ENCODE measurements at places on chromosomes 4 and X.

DNA sequence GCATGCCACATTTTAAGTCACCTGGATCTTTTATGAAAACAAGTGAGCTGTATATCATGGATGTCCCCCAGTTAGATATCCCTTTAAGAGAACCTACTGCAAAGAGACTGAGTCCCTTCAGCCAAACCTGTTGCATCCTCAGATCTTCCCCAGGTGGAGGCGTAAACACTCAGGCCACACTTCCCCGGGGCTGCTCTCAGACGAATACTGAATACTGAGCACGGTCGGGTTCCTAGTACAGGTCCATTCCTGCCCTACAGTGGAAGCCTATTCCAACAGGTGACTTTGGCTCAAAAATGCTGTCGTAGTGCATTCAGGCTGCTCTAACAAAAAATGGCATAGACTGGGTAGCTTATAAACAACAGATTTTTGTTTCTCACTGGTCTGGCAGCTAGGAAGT, 320.2 kb upstream of the CLNK start:
- H3K27me3 ChIP-seq = no peaks in the 10 kb centered on the region
- H3K4me1 ChIP-seq = no peaks in the 10 kb centered on the region
- no peak overlapping the region for H3K27ac ChIP-seq
- H3K36me3 ChIP-seq = no peaks in the 10 kb centered on the region
- DNase-seq = peak; percentile 39

- H3K4me1 ChIP-seq = no peaks in the 10 kb centered on the region
- no peaks in the 10 kb centered on the region for H3K27me3 ChIP-seq
- no peak for DNase-seq
- H3K27ac ChIP-seq = no peak overlapping the region
- H3K36me3 ChIP-seq = no peaks in the 10 kb centered on the region
These were observed 29.7 kb downstream of the SYNPO2 start for GRCh38 chr4:118918388-118918787.

- no peak overlapping the region for H3K27ac ChIP-seq
- no peak overlapping the region for H3K4me3 ChIP-seq
- no peaks in the 10 kb centered on the region for H3K27me3 ChIP-seq
- no peaks in the 10 kb centered on the region for H3K36me3 ChIP-seq
These were observed 90.4 kb upstream of the HPRT1 start for GRCh38 chrX:134369576-134369975.

- DNase-seq = no peak
- peaks cover 14% of the 10 kb centered on the region for H3K36me3 ChIP-seq
- no peaks in the 10 kb centered on the region for H3K27me3 ChIP-seq
- H3K4me1 ChIP-seq = no peaks in the 10 kb centered on the region
These were observed 391.4 kb upstream of the DIPK2B start for GRCh38 chrX:45592101-45592500.

DNA sequence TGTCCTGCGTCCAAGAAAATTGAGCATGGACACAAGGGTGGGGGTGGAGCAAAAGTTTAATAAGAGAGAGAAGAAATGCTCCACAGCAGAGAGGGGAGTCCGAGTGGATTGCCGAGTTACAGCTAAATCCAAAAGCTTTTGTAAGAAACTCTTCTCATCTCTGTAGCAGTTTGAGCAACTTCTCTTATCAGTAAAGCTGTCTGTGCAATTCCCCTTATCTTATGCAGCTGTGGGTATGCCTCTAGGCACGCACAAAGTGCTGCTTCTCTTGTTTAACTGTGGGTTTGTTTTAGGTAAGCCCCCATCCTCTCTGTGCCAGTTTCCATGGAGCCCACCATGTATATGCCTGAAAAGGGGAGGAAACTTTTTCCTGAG, 44.8 kb downstream of the HMGB2 start:
- H3K27ac ChIP-seq = no peak overlapping the region
- no peaks in the 10 kb centered on the region for H3K27me3 ChIP-seq

- H3K36me3 ChIP-seq = no peaks in the 10 kb centered on the region
- no peaks in the 10 kb centered on the region for H3K27me3 ChIP-seq
- no peak overlapping the region for H3K4me3 ChIP-seq
- H3K27ac ChIP-seq = no peak overlapping the region
- DNase-seq = no peak
These were observed 93.5 kb upstream of the TRIM2 start for GRCh38 chr4:153110739-153111138.

DNA sequence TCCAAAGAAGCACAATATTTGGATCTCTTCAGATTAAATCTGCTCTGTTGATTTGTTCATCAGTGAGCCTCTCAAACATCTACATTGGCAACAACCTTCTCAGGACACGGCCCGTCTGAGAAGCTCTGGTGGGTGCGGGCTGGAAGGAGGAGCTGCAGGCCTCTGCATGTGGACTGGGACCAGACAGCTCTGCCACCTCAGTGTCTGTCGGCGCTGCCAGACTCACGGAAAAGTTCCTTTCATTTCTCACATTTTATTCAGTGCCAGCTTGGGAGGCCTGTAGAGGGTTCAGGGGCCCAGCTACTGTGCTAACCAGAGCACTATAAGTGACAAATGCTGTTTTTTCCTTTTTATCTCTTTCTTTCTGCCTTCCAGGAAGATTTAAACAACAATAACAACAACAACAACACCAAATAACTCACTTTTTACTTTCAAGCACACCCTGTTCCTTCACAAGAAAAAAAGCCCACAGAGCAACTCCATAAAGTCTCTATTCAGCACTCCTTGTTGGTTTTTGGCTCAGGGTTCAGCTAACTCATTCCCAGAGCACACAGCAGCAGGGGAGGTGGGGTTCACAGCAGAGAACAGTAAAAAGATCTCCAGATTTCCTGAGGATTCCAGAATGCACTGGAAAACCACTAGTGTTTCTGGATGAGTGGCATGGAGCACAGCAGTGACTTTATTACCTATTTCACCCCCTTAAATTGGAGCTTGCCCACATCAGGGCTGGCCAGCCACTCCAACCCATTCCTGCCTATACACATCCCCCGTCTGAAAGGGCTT, 23.2 kb upstream of the HOPX start:
- no peak for DNase-seq
- no peaks in the 10 kb centered on the region for H3K27me3 ChIP-seq
- no peaks in the 10 kb centered on the region for H3K4me1 ChIP-seq
- H3K36me3 ChIP-seq = no peaks in the 10 kb centered on the region
- no peak overlapping the region for H3K27ac ChIP-seq

DNA sequence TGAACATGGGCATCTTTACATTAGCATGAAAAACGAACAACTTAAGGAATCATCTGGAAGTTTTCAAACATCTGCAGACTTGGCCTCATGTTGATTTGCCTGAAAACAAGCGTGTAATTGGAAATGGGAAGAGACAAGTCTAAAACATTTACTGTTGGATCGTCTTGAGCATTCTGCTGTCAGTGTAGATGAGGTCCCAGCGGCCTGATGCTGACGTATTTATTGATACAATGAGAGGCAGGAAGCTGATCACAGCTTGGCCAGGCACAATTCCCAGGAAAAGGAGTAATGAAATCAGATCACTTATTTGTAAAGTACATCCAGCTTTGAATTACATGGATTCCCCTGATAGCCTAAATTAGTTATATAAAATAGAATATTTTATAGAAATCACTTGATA, 210.6 kb downstream of the CLCN4 start:
- H3K27ac ChIP-seq = no peak overlapping the region
- no peak for DNase-seq
- H3K27me3 ChIP-seq = no peaks in the 10 kb centered on the region
- no peaks in the 10 kb centered on the region for H3K4me1 ChIP-seq
